ENCODE measurements at places on chromosomes 16 and 17.
A peak's percentile ranks its signal among the peaks of the same experiment; 100 is the strongest.

GRCh38 chr17:17034496-17035075, 7.7 kb upstream of the MPRIP start:
- DNase-seq = no peak

- no peak for DNase-seq
These were observed 52.6 kb upstream of the KDM6B start for GRCh38 chr17:7781429-7781828.

- peak; percentile 47 for DNase-seq
These were observed 14.2 kb downstream of the ANKFY1 start for GRCh38 chr17:4249452-4250029.

DNA sequence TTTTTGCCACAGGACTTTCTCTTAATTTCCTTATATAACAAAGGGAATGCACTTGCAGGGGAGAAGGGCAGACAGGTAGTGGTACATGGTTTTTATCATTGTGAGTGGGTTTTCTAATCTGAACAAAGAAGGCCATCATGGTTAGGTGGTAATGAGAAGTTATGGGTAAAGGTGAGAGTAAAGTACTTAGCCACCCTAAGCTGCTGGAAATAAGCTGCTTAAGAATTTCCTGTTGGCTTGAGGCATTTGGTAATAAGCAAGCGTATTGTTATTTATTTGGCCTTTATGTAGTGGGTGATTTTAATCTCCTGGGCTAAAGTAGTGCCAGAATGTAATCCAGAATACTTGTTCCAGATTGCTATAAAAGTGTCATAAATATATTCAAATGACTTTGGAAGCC, 27.1 kb downstream of the TAC4 start:
- no peak for DNase-seq

DNA sequence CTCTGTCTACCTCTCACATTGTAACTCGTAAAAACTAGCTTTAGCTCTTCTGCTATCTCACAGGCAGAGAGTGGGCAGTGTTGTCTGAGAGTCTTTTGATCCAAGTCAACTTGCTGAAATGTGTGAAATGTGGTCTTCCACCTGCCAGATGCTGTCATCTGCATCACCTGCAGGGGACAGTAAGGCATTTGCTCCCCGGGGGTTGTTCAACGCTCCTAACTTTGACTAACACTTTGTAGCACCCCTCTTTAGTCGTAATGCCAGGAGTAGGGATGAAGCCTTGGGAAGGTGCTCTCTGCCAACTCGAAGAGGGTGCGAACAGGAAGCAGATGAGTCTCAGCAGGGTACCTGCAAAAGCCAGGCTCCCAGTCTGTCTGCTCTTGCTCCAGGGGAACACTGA, 36.1 kb downstream of the SNX11 start:
- no peak for DNase-seq

- DNase-seq = no peak
These were observed 17.7 kb downstream of the HOXB1 start for GRCh38 chr17:48513097-48513496.

- no peak for DNase-seq
These were observed 241.1 kb downstream of the SOX9 start for GRCh38 chr17:72361892-72362291.

GRCh38 chr17:55549140-55549539, 37.9 kb upstream of the SMIM36 start:
- DNase-seq = no peak

DNA sequence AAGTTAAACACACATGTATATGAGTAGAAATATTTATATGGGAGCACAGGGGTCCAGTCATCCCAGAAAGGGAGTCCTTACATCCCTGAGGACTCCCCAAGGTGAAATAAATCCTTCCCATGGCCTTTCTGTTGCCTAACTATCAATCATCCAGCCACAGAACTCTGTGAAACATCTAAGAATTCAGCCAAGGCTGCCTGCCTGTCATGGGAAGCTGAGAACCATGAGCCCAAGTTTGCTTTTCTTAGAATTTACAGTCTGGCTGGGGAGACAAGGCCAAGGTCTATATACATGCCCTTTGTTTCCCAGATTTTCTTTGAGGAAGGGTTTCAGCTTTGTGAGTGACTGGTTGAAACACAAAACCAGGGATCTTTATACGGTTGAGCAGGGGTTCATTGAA, 15.8 kb downstream of the MYL4 start:
- DNase-seq = no peak

GRCh38 chr17:71327376-71328059, 793.3 kb upstream of the SOX9 start:
- no peak for DNase-seq

GRCh38 chr16:81745704-81746558, 33.2 kb upstream of the PLCG2 start:
- peak; percentile 41 for DNase-seq

- DNase-seq = no peak
These were observed 116.5 kb downstream of the ZNF778 start for GRCh38 chr16:89334050-89334449.

- DNase-seq = peak; percentile 85
These were observed 7.5 kb downstream of the MNT start for GRCh38 chr17:2393174-2393953.

DNA sequence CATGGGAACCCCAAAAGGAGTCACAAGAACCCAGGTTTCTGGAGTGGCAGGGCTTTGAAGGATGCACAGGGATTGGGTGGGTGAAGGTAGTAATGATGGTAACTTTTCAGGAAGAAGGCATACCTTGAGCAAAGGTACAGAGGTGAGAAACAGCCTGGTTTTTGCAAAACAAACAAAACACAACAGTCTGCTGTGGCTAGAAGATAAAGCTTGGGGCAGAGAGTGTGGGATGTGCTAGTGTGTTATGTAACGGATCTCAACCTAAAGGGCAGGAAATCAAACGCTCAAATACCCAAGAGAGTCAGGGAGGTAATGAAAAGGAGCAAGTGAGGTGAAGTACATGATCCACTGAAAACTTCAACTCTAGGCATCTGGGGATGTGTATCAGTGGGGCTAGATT, 4.6 kb downstream of the PTGES3L start:
- DNase-seq = no peak

GRCh38 chr16:27600381-27600780, 50.4 kb downstream of the KATNIP start:
- DNase-seq = no peak

DNA sequence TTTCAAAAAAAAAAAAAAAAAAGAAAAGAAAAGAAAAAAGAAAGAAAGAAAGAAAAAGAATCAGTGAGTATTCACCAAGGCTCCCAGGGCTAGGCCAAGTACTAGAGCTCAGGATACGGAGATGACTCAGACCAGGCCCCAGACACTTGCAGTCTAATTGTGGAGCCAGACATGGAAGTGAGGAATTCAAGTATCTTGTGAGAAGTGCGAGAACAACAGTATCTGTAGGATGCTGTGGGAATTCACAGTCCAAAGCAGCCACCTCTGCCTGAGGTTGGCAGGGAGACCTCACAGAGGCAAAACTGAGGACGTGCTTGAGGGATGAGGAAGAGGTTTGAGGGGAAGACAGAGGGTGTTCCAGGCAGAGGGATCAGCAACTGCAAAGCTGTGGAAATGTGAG, 14.0 kb upstream of the ALDOA start:
- no peak for DNase-seq

All from SHP77 (cell line).